NCI-H1930 (cell line): ENCODE measurements at places on chromosomes 11 and 22.

DNA sequence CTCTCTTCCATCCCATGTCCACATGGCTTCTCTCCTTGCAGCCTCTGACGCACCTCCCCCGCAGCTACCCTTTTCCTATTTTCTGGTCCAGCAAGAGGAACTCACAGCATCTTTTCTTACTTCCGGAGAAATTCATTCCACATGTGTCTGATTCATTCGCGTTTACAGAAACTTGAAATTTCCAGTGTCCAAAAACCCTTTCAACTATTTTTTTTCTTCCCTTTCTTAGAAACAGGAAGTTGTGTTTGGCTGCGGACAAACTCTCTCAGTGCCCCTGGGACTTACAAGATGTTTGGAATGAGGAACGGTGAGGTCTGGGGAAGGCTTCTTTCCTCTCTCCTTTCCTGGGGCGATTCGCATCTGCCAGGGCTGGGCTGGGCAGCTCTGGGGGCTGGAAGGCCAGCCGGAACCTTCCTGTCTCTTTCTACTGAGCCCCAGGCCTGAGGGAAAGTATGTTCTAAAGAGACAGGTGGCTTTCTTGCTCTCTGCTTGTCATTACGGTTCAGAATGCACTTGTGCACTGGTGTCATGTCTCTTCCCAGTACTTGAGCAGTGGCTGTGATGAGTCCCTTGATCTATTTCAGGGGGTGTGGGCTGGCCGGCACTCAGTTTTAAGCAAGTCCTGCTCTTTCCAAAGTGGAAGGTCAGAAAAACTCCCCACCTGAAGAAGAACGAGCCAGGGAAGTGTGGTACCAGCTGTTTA, 27.5 kb downstream of the ADAMTS8 start:
- no peak for DNase-seq

DNA sequence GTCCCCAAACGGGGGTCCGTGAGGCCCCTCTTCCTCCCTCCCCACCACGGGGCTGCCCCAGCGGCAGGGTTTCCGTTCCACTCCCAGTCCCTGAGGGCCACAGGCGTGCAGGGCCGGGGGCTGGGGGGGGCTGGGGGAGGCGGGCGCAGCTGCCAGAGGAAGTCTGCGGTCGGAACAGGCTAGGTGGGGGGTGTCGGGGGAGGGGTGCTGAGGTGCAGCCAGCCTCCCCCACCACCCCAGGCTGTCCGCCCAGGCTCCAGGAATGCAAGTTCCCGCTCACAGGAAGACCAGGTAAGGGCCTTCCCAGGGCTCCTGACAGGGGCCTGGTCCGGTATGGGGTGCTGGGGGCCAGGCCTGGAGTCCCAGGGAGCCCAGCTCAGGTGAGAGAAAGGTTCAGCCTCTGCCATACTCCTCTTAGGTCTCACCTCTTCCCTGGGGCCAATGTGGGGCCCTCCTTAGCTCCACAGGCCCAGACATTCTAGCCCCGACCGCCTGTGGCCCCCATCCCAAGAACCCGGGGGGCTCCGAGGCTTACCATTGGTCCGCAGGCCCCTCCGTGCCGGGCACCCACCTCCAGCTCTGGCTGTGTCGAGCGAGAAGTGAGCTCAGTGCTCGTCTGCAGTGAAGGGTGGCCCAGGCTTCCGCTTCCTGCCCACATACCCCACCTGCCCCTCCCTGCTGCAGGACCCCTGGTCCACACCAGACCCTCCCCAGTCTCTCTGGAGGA, at the start of gene PTPRCAP:
TSS of gene PTPRCAP (minus strand) at position 601 of the 727 bp plus-strand sequence. CDS start at position 538, 63 bp downstream.
- DNase-seq = no peak

DNA sequence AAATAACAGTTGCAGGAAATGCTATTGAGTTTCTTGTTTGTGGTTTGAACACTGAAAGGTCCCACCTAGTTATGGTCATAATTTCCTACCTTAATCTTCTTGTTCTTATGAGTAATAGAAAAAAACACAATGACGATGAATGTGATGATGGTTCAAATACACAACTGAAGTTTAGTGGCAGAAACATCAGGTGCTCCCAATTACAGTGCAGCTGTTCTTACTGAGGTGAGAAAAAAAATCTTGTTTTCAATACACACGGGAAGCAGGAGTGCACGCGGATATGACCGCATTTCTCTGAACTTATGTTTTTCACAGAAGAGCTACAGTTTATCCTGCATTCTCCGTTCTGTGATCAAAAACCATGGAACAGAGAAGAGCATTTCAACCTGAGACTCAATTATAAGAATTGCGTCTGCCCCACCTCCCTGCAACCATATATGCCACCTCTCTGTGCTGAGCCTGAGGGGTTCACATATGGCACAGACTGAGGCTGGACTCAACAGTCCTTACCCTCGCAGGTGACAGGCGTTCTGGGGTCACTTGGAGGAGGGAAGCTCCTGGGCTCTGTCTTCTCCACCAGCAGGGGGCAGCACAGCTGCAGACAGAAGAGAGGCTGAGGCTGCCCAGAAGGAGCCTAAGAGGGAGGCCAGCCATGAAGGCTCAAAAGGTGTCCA, 99.7 kb upstream of the IGLL5 start:
- no peak for DNase-seq

- DNase-seq = peak; percentile 19
Measured at GRCh38 chr11:43942662-43943371, 380 bp downstream of the C11orf96 start.

GRCh38 chr11:10265936-10266335, 28.1 kb downstream of the SBF2 start:
- DNase-seq = no peak

DNA sequence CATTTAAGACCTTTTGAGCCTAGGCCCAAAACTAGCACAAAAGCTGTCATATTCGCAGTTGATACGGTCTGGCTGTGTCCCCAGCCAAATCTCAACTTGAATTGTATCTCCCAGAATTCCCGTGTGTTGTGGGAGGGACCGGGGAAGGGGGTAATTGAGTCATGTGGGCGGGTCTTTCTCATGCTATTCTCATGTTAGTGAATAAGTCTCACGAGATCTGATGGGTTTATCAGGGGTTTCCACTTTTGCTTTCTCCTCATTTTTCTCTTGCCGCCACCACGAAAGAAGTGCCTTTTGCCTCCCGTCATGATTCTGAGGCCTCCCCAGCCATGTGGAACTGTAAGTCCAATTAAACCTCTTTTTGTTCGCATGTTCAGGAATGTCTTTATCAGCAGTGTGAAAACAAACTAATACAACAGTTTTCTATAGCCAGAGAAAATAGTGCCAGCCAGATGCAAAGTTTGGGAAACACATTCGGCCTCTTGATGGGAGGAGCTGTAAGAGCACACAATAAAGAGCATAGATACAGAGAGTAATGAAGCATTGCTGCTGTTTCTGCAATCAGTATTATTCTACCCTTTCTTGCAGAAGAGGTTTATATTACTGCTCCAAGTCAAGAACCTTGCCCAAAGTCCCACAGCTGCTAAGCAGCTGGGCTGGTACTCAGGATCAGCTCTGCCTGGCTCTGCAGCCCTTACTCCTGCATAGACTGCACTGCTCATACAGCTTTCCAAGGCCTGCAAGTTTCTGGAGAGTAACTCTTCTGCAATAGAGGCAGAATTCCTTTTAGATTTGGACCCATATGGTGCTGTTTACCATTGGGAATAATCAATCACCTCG, 2.0 kb upstream of the ZNF195 start:
- DNase-seq = no peak

DNA sequence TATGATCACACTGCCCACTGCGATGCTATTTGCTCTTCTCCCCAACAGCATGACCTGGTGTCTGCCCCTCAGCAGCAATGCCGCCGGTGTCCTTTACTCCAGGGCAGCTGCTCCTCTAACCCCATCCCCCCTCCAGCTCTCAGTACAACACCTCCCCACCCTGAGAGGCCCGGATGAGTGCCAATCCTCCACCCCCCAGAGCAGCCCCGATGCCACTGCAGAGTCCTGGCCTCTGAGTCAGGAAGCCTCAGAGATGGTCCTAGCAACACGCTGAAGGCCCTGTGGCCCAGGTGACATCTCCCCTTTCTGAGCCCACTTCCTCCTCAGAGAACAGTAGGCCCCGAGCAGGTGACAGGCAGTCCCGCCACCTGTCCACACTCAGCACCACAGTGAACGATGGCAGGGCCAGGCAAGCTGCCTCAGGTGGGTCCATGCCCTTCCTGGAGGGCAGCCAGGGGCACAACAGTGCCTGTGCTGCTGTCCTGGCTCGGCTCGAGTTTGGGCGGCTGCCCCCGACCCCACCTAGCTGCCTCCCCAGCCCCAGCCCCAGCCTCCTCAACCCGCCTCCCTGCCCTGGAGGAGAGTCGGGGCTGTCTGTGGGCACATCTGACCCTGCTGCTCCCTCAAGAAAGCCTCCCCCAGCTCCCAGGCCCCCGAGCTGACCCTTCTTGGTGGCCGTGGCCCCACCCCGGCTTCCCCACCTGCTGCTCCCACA, 3.9 kb upstream of the NDUFS8 start:
- no peak for DNase-seq

GRCh38 chr11:106014620-106015019, 7.4 kb downstream of the MSANTD4 start:
- DNase-seq = no peak

DNA sequence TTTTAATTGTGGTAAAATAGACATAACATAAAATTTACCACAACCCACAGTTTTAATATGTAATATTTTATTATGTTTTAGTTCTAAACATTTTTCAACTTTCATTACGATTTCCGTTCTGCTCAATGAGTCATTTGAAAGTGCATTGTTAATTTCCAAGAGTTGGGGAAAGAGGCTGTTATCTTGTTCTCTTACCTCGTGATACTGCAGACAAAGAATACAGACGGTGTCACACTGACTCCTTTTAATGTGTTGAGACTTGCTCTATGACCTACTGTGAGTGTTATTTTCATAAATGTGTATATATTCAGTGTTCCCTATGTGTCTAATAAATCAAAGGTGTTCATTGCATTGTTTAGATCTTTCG, 10.8 kb upstream of the RAC2 start:
- no peak for DNase-seq

DNA sequence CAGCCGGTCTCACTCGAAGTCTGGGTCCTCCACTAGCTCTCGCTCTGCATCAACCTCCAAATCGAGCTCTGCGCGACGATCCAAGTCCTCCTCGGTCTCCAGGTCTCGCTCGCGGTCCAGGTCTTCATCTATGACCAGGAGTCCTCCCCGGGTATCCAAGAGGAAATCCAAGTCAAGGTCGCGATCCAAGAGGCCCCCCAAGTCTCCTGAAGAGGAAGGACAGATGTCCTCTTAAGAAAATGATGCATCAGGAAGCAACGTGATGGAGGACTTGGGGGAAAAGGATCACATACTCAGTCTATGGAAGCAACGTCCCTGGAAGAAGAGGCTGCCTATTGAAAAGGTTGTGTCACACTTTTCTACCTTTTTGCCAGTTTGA, 1.1 kb downstream of the SRSF8 start:
- peak; percentile 40 for DNase-seq

DNA sequence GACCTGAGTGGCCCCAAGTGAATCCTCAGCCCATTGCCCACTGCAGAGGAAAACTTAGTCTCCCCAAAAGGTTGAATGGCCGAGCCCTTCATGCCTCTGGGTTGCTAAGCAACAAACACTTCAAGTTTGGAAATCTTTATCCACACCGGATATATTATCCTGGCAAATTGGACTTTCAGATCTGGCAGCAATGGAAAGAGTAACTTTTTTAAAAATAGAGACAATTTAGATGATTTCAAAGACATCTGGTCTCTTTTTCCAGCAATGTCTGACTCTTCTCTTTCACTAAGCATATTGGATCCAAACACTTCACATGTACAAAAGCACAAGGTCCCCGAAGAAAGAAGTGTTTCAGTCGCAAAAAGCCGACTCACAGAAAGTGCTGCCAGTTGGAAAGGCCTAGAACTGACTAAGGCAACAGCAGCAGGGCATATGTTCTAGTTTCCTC, 505.3 kb downstream of the SOX6 start:
- DNase-seq = no peak

DNA sequence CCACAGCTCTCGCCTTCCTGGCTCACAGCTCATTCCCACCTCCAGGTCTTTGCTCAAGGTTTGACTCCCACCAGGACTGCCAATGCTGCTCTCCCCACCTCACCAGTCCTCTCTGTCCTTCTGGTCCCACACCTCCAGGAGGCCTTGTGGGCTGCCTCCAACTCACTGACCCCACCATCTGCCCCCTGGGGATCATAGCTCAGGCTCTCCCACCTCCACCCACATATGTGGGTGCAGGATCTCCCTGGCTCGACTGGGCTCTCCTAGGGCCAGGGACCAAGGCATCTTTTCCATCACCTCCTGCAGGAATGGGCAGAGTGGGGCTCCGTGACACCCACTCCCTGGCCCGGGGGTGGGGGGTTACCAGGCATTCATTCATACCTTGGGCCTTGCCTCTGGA, 13.8 kb upstream of the SSTR3 start:
- DNase-seq = no peak

GRCh38 chr11:35170503-35170902, 31.5 kb downstream of the CD44 start:
- DNase-seq = no peak

DNA sequence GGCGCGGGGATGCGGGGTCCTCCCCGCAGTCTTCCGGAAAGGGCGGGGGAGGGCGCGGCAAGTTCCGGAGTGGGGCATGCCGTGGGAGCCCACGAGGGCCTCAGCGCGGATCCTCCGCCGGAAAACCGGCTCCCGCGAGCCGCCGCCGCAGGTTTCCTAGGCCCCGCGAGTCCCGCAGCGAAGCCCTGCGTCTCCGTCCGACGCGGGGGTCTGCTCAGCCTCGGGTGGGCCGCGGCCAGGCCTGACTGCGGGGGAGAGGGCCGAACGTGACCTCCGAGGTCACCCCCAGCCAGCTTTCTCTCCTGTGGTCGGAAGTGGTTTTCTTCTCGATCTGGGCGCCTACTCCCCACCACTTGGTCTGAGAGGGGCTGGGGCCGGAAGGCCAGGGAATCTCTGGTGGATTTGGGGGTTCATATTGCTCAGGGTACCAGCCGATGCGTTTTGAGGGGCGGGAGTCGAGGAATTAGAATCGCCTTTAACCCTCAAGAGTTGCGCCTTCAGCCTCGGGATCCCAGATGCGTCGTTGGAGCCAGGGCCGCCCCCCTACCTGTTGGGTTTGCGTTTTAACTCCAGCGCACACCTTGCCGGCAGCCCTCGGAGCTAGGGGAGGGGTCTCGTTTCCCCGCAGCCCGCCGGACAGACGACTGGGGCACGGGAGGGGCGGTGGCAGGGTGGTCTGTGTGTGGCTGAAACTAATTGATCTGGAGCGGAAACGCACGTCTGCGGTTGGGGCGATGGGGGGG, 3.6 kb upstream of the CCND1 start:
- DNase-seq = no peak

DNA sequence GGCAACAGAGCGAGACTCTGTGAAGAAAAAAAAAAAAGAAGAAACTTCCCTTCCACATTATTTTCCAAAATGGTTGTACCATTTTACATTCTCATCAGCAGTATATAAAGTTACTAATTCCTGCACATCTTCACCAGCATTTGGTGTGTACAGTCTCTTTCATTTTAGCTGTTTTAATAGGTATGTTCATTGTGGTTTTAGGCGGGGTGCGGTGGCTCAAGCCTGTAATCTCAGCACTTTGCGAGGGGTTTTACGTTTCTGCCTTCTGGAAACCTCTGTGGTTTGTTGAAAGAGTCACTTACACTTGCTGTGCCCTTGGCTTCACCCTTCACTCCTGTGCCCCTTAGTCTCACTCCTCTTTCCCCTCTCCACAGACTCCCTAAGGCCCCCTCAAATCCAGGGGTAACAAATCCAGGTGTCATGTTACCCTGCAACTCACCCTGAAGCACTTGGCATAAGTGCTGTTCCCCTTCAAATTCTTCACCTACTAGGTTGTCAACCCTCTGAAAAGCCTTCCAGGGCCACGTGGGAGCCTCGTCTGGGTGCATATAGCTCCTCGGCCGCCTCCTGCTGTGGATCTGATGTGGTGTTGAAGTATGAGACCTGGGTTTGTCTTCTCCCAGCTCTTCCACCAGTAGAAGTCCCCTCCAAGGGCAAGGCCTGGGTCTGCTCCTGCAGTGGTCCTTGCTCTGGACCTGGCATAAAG, 20.8 kb downstream of the TOB2 start:
- no peak for DNase-seq

- DNase-seq = no peak
Measured at GRCh38 chr11:100105255-100105981, 581.7 kb upstream of the ARHGAP42 start.
